ENCODE measurements at places on chromosomes 4 and X.

GRCh38 chr4:94408549-94409374 is 43.0 kb upstream of the PDLIM5 start:
- no peak for DNase-seq

- DNase-seq = no peak
These were observed 111.9 kb upstream of the CBR4 start for GRCh38 chr4:169121861-169122382.

GRCh38 chr4:101271516-101271915 is 75.8 kb downstream of the PPP3CA start:
- DNase-seq = no peak

GRCh38 chr4:85644061-85644460 is 169.1 kb downstream of the ARHGAP24 start:
- no peak for DNase-seq

GRCh38 chrX:115284877-115285276 is 4.6 kb upstream of the LUZP4 start:
- DNase-seq = no peak

- no peak for DNase-seq
These were observed 1254.3 kb upstream of the AGA start for GRCh38 chr4:178696515-178696914.

- DNase-seq = no peak
These were observed 100.1 kb upstream of the ATXN3L start for GRCh38 chrX:13419918-13420317.

DNA sequence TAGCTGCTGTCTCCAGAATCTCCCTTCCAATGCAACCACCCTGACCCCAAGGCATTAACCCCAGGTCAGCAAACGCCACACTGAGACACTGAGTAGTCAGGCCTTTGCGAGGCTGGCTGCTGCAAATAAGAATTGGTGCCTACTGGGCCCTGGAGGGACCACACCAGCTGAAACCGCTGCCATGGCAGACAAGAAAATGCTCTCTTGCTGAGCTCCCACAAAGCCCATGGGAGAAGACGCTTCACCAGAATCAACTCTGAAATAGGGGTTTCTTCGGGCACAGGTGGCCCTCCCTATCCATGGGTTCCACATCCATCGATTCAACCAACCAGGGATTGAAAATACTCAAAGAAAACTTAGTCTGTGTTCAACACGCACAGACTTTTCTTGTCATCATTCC is 26.7 kb upstream of the CRMP1 start:
- DNase-seq = no peak

DNA sequence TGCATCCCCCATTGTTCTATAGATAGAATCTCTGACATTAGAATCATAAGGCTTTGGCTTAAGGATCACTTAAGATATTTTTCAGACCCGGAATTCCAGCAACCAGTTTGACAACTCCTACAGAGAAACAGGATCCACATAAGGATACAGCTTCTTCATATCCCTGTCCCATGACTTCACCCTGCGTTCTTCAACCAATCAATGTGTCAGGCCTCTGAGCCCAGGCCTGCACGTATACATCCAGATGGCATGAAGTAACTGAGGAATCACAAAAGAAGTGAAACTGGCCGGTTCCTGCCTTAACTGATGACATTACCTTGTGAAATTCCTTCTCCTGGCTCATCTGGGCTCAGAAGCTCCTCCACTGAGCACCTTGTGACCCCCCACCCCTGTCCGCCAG is 85.1 kb downstream of the MFAP3L start:
- DNase-seq = no peak

GRCh38 chr4:106851726-106852125 is 184.4 kb downstream of the DKK2 start:
- no peak for DNase-seq

Data from hematopoietic multipotent progenitor cell treated with erythropoietin and hydrocortisone succinate and interleukin-3 and kit ligand, for 8 days (in vitro differentiated cells).